IPS-NIHi11 (cell line): ENCODE measurements at places on chromosomes 3 and 15.

DNA sequence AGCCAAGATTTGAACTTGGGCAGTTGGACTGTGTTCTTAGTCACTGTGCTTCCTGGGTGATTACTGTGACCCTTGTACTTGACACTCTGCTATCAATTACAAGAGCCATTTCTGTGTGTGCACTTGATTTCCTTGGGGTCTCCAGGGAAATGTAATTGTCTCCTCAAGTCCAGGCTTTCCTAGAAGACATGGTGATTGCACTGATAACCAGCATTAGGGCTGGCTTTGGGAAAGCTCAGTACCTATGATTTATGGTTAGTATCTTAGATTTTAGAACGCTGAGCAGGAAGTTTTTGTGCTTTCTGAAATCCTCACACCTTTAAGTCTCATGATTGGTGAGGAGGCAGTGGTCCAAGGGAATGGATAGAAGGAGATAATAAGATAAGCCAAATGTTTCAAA is 1.6 kb upstream of the CLDN11 start:
- no peak for DNase-seq

DNA sequence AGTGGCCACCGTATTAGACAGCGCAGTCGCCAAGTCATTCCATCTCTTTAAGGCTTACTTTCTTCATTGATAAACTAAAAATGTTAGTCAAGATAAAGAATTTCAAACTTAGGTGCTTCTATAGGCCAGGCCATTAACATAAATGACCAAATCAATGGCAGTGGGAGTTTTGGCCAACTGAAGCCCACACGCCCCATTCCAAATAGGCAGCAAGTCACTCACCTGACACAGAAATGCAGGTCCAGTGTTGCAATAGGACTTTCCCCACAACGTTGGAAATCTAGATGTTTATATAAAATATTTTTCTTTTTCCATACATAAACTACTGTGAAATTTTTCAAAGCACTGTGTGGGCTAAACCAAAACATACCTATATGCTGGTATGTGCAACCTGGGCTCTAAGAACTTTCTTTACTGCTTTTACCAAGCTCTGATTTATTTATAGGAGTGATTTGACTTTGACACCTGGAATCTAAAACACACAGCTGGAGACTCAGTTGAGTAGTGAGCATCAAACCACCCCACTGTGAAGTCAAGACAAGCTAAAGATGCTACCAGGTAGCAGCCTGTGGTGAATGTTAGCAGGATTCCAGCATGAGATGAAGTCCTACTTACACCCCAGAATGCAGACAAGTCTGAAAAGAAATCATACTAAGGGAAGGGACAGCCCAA is 15.1 kb downstream of the GOLIM4 start:
- DNase-seq, result no peak

DNA sequence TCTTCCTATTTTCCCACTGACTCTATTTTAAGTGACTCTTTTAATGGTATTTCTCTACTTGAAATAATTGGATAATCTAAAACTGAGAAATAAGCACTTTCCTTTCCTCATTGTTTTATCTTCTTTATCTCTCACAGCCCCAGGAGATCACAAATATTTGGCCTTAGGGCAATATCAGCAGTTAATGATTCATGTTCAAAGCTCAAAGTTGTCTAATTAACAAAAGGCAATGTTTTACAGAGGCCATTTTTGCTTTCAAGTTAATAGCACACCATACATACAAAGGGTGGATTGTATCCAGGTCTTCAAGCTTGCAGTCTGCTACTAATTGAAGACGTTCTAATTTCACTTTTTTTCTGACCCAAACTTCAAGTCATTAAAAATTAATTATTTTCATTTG is 120.1 kb downstream of the LRRN1 start:
- DNase-seq, result no peak

DNA sequence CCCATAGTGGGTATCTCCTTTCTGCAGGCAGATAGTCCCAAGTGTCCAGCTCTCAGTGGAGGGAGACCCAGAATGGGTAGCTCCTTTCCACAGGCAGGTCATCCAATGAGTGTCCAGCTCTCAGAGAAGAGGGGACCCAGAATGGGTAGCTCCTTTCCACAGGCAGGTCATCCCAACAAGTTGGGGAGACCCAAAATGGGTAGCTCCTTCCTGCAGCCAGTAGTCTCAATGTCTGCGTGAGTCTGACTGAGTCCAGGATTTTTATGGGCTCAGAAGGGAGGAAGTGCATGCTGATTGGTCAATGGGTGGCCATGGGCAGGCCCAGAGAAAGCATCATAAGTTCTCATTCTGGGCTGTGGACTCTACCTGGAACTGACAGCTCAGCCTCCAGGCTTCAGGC is 150.7 kb upstream of the P2RY1 start:
- DNase-seq, result no peak

DNA sequence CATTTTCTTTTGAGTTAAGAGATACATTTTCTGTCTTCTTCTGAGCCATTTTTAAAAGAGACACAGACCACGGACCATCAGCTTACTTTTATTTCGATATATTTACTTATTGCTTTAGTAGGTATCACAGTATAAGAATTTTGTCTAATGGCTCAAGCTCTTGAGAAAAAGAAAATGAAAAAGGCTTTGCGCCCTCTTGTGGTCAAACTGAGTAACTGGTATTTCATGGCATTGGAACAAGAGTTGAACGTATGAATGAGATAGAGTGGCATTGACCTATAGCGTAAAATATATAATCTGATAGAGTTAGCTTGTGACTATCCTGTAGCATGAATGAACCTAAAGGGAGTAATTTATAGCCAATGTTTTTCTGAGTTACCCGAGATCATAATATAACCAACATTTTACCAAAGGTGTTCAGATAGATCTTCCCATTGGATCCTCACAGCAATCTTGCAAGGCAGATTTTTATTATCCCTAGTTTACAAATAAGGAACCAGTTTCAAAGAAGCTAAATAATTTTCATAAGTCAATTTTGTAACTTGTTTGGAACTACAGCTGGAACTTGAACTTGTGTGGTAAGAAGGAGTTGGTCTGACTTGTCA is 154.6 kb downstream of the POLR2M start:
- DNase-seq, result peak; percentile 54

DNA sequence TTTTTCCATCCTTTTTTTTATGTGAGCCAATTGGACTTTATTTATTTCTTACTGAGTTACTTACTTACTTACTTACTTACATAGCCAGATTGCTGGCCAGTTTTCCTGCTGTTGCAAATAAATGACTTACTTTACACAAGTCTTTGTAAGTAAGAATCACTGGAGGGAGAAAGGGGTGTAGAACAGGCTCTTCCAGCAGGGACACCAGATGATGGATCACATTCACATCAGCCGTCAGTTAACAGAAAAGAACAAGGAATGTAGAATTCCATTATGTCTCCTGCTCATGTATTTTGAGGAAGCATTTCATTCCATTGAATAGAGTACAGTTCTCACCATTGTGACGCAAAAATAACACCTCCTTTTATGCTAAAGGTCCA is 188.6 kb downstream of the FNDC3B start:
- no peak for DNase-seq

DNA sequence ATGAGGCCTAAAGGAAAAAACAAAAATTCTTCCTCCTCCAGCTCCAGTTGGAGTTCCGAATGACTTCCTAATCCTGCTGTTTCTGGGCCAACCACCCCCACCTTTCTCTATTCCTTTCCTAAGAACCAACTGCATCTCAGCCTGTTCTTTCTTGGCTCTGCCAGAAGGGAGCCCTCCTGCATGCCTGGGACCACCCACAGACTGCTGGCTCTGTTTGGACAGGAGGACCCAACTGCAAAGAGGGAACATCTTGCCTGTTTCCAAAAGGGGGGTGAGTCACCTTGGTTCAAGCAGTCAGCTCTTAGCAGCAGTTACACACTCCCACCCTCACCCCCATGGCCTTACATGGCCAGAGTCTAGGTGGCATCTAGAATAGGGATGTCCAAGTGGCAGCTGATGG is 116.0 kb upstream of the PRICKLE2 start:
- peak; percentile 33 for DNase-seq

DNA sequence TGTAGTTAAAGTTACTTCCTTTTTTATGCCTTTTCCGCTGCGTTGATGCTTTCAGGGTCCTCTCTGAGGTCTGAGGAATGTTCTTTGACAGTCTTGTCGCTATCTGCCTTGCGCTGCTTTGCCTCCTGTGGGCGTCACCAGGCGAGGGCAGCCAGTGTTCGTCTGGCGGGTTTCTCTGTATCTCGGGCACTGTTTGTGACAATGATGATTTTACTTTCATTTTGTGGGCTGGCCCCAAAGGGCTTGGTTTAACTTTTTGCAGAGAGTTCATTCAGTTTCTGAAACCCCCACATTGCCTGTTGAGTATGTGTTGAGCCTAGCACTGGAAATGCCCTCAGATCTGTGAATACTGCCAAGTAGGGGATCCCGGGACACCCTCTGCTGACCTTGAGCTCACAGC is 24.6 kb upstream of the SACM1L start:
- no peak for DNase-seq

GRCh38 chr3:125359700-125360099 is 15.4 kb downstream of the ZNF148 start:
- DNase-seq, result no peak

GRCh38 chr15:73078291-73078690 is 26.0 kb downstream of the NEO1 start:
- DNase-seq, result no peak

DNA sequence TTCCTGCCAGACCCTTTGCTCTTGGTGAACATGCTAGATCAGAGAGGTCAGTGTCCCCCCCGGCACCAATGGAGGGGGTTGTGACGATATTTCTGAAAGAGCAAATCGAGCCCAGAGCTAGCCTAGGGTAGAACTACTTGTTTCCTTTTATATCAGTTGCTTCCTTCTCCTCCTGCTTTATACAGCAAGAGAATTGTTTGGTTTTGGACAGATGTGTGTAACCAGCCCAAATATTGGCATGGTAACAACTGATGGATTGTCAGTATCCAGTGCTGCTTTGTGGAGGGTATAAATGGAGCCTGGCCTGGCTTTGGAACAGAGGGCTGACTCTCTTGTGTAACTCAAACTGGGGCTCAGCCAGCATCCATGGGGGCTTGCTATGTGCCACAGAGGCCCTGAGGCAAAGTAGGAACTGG is 27.2 kb downstream of the SNX1 start:
- DNase-seq, result no peak

DNA sequence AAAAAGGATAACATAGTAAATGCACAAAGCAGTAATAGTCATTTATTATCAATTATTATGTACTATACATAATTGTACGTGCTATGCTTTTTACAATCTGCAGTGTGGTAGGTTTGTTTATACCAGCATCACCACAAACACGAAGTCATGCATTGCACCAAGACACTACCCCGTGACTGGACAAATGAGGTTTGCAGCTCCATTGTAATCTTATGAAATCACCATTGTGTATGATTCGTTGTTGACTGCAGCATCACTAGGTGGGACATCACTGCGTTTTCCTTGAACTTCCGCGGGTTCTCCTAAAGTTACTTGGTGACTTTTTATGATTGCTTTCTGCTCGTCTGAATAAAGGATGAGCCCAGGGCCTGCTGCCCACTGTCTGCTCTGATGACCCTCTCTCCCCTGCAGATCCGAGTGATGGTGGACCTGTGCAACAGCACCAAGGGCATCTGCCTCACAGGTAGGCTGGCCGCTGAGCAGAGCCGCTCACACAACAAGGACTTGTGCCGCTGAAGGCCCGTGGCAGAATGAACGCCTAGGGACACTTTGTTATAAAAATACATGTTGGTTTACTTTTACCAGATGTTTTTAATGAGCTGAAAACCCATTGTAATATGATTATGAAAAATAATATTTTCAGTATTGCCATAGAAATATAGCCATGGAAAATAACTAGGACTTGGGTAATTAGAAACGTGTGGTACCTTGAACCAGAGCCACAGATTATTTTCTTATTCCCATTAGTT is 35.8 kb downstream of the GLDN start:
- DNase-seq, result no peak

DNA sequence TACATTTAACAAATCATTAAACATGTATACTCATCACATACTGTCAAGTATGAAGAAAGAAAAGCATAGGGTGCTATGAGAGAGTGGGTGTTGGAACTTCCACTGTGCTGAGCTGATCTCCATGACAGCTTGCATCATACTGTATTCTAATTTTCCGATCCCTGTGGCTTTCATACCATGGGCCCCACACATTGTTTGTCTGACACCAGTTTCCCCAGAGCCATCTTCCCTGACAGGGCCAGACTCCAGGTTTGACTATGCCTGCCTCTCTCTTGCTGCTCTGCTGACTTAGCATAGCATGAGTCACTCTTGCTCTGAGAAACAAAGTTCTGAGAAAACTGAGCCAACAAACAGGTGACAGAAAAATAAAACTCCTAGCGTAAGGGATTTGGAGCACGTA is 37.0 kb upstream of the CASR start:
- DNase-seq, result no peak

DNA sequence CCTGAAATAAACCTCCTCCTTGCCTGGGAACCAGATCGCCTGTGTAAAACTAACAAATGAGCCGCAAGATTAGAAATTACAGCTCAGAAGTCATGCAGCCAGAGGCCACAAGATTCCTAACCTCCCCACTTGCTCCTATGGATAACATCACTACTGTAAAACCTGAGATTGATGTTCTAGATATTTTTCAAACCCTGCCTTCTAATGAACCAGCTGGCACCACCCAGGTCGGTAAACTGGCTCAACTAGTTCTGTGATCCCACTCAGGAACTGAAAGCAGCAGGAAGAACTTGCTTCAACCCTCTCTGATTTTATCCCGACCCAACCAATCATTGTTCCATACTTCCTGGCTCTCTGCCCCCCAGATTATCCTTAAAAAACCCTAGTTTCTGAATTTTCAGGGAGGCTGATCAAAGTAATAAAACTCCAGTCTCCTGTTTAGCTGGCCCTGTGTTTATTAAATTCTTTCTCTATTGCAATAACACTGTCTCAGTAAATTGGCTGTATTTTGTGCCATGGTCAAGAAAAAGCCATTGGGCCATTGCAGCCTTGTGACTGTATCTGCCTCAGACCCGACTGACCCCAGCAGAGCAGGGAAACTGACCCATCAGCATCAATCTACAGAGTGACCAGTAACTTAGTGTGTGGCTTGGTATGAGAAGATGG is 98.9 kb downstream of the RPLP1 start:
- no peak for DNase-seq

DNA sequence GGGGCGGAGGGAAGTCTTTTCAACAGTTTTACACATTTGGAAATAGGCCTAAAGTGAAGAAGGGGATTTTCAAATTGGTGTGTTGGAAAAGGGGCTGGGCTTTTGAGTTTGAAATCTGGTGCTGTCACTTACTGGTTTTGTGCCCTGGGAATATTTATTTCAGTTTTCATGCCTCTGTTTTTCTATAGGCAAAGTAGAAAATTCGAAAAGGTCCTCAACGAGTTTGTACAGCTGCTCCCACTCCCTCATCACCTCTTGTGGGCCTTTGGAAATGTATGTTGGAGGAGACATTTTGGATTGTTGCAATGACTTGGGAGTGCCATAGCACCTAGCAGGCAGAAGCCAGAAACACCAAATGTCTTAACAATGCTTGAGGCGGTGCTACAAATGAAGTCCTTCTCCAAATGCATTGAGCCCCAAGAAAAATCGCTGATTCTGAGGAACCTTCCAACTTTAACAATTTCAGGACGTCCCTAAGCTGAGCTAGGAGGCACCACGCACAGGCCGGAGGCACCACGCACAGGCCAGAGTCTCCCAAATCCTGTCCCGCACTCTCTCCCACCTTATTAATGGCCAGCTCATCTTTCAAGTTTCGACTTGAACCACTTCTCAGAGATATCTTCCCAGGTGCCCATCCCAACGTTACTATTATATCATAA is 639 bp upstream of the POLR2M start:
- no peak for DNase-seq
